Ecto neural progenitor cell (in vitro differentiated cells): ENCODE measurements at places on chromosomes 4 and X.
A peak's percentile ranks its signal among the peaks of the same experiment; 100 is the strongest.

DNA sequence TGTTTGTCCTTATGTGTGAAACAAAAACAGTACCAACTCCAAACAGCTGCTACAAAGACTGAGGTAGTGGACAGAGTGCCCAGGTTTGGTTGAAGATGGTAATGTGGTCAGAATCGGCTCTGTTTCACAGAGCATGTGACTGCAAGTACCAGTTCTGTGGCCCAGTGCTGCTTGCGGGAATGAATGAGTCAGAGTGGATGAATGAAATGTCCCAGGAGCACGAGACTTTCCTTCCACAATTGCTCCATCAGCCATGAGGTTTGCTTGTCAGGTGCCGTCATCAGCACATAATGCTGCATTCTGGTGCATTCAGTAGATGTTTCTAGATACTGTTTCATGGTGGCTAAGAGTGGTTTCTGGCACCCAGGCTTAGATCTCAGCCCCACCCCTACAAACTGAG, 84.2 kb downstream of the GPR143 start:
- DNase-seq: no peak

DNA sequence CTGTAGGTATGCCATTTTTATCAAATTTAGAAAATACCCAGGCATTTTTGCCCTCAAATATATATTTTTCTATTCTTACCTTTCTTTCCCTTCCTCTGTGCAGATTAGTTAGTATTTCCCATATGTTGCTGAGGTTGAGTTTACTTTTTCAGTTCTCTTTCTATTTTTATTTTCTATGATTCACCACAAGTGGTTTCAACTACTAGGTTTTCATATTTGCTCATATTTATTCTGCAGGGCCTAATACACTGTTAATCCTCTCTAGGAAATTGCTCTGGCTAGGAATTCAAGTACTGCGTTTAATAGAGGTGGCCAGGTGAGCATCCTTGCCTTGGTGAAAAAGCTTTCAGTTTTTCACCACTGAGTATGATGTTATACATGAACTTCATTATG, 1535.3 kb upstream of the PCDH10 start:
- DNase-seq: no peak

DNA sequence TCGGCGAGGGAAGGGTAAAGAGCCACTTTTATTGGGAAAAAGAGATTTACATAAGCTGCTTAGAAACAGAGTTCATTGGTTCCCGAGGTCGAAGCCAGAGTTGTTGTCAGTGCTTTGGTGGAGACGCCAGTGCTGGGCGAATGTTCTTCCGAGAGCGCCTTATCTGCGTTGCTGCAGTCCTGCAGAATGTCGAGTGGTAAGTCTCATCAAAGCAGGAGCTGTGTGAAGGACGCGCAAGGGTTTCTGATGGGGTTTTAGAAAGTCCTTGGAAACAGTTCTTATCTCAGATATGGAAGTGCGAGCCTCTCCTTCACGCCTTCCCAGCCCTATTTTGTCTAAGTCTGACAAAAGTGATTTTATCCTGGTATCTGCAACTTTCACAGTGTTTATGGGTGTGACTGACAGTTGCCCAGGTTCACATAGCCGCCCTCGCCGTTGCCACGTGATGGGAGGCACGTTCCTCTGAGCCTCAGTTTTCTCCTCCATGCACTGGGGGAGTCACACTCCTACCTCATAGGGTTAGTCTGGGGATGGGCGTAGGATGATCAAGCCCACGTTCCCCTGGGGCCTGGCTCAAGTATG, 47.3 kb upstream of the NSG1 start:
- peak; percentile 50 for DNase-seq

DNA sequence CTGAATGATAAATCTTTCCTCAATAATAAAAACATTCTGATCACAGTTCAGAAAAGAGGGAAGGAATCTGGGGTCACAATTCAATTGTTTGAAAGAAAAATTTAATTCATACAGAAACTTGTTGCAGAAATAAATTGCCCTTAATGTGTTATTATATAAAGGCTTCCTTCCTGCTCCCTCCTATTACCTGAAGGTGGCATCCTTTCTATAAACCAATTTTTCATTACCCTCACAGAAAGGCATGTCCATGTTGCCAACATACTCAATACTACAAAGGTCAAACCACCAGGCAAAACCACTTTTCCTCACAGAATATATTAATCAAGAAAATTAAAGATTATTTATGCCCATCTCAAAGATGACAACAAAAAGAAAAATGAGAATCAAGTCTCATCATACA, 194.3 kb upstream of the CT83 start:
- no peak for DNase-seq

- no peak for DNase-seq
Measured at GRCh38 chr4:123068081-123068480, 145.7 kb upstream of the NUDT6 start.

DNA sequence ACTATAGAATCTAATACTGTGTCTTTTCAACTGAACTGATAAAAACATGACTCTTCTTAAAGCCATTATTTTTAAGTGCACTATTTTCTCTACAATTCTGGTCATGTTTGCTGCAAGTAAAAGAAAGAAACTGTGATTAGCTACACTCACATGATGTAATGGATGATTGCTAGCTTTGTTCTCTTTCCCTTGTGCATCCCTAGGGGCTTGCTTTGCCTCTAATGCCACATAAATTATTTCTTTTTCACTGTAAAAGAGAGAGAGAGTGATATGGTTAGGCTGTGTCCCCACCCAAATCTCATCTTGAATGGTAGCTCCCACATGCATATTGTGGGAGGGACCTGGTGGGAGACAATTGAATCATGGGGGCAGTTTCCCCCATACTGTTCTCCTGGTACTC, 630.2 kb upstream of the NR3C2 start:
- DNase-seq: no peak

- DNase-seq: no peak
Measured at GRCh38 chr4:59127743-59128142, 2017.6 kb upstream of the IGFBP7 start.

GRCh38 chr4:164221631-164222030, 532.3 kb upstream of the SMIM31 start:
- DNase-seq: no peak

GRCh38 chr4:39587881-39588280, 50.8 kb downstream of the SMIM14 start:
- DNase-seq: no peak

DNA sequence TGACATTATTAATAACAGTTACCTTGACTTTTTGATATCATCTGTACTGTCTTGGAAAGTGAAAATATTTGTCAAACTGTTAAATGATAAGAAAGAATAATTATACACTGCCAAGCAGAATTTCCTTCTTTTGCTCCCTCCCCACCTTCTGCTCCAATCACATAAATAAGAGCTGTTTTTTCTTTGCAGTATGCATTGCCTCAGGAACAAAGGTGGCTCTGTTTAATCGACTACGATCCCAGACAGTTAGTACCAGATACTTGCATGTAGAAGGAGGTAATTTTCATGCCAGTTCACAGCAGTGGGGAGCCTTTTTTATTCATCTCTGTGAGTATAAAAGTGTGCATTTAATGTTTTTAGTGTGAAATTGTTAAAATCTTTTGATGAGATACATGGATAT, 66.1 kb downstream of the CCKAR start:
- no peak for DNase-seq

GRCh38 chrX:135453381-135453780, 31.6 kb downstream of the SMIM10L2A start:
- DNase-seq: no peak

- no peak for DNase-seq
Measured at GRCh38 chrX:13816643-13817627, at the start of gene GPM6B. GPM6B (minus strand) TSS chrX:13817093; CDS start chrX:13816904, 189 bp downstream.

GRCh38 chr4:85081196-85081595, 114.7 kb upstream of the WDFY3 start:
- no peak for DNase-seq

DNA sequence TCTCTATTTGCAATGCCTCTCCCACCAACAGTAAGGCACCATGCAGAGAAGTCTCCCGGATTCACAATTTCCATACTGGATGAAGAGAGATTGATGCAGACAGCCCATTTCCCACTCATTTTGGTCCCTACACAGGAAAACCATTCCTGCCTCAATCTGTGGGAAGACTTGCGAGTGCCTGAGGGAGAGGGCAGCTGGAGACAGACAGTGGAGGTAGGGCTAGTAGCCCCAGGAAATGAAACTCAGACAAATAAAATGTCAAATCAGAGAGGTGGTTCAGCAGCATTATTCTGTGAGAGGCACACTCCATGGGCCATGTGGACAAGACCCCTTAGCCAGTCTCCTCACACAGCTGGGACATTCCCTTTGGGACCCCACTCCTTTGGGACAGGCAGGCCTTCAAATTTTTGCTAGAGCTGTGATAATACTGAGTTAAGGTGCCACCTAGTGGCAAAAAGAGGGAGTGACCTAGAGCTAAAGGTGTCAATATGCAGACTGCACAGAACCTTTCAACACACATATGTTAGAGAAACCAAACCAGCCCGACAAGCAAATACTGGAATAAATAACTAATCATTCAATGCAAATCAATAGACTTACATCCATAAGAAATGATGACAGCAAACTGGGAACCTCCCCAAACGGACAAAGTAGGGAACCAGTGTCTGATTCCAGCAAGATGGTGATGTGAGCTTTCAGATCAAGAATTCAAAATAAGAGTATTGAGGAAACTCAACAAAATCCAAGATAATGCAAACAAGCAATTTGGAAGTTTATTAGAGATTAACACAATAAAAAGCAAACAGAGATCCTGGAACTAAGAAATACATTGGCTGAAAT, 1865.3 kb upstream of the AGA start:
- peak; percentile 59 for DNase-seq

DNA sequence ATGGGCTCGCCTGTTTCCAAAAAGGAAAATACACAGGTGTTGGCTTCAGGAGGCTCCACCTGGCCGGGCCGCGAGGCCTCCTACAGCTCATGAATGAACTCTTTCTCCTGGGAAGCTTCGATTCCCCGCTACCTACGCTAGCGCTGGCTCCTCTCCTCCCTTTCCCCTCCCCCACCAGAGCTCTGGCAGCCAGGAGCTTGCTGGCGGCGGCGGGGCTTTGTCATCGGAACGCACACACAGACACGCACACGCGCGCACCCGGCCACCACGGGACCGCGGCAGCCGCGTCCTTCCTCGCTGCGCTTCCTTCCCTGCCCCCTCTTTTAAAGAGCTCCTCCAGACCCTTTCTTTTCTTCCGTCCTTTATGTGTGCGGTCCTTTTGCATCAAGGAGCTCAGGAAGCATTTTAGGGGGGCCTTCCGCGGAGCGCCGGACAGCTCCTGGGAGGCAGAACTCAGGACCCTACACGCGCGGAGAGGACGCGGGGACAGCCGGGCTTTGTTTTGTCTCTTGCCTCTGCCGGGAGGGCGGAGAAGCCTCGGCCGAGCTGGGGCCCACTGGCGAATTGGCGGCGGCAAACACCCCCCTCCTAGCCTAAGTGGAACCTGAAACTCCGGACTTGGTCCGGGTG, 70.2 kb upstream of the BCOR start:
- DNase-seq: peak; percentile 68

- DNase-seq: no peak
Measured at GRCh38 chrX:65750674-65751469, 83.4 kb downstream of the MSN start.

DNA sequence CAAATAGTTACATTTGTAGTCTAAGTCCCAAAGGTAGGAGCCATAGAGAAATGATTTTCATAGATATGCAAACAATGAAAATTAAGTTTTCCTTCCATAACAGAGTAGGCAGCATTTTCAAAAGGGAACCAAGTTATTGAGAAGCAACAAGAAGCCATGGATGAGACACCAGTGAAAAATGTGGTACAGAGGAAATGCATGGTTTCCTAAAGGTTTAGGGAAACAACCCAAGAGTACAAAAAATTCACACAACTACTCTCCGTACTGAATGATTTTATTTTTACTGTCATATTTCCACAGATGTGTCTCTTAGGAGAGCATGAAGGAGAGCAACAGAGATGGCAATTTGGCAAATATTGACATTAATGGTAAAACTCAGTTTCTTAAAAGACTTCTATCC, 1408.9 kb upstream of the PCDH7 start:
- no peak for DNase-seq

DNA sequence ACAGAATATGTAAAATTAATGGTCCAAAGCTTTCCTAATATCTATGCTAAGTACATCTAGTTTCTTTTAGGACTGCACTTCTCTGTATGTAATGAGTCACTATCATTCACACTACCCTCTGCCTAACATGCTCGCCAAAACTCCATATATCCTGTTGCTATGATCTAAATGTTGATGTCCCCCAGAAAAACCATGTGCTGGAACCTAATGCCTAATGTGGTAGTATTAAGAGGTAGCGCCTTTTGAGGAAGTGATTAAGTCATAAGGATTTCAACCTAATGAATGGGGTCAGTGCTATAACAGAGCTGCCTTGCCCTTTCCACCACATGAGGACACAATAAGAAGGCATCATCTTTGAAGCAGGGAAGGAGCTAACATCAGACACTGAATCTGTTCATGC, 34.9 kb upstream of the NFKB1 start:
- DNase-seq: no peak

DNA sequence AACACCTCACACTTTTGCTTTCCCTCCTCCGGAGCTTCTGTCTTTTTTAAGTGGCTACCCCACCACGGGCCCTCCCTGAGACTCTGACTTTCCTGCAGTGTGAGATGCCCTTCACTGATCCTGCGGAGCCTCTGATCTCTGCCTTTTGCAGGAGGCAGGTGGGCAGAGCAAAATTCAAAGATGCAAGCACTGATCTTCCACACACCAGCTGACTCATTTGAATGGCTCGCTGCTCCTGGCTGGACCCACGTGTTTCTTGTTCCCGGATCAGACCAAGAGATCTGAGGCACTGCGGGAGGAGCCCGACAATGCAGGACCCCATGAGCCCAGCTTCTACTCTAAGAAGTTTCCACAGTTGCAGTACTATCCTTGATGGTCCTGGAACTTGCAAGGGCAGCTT, 1607.9 kb upstream of the TENM3 start:
- DNase-seq: no peak

GRCh38 chrX:74613370-74614092, 893 bp downstream of the RLIM start:
- DNase-seq: no peak

GRCh38 chr4:55352726-55353125, 6.7 kb downstream of the SRD5A3 start:
- no peak for DNase-seq

GRCh38 chr4:121283319-121283718, 97.5 kb downstream of the QRFPR start:
- no peak for DNase-seq

GRCh38 chrX:48649102-48649501, 34.5 kb upstream of the WAS start:
- no peak for DNase-seq

GRCh38 chr4:123278755-123279154, 117.8 kb upstream of the SPRY1 start:
- no peak for DNase-seq

- DNase-seq: no peak
Measured at GRCh38 chr4:173233857-173234256, 65.2 kb downstream of the GALNT7 start.
